ENCODE measurements at places on chromosomes 5 and 9. TPM values are rescaled to one million over a fixed set of nuclear protein-coding genes. Genes with fewer than 3 reads are reported as not detected.

URM1 gene
- 35.1 TPM for polyA plus RNA-seq

TYRP1 gene
- polyA plus RNA-seq: 1.1 TPM

PAPPA gene
- 2.7 TPM for polyA plus RNA-seq

POU5F2 gene
- 0.14 TPM for polyA plus RNA-seq

Measured in lung (tissue), 17 donors.